ENCODE measurements at places on chromosomes 13 and 19.
A peak's percentile ranks its signal among the peaks of the same experiment; 100 is the strongest.

DNA sequence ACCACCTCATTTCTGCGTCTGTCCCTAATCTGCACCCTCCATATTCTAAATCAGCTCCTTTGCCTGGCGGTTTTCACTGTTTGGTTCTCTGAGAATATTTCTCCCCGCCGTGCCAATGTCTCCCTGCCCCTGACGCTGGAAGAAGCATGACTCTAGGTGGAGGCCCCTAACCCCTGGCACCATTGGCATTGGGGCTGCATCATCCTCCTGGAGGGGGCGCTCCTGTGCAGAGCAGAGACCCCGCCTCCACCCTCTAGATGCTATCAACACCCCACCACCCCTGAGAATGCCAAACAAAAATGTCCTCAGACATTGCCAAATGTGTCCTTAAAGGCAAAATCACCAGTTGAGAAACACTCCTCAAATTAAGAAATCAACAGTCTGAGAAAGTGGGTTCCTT lies 6.5 kb downstream of the ZSCAN5B start:
- DNase-seq = no peak

DNA sequence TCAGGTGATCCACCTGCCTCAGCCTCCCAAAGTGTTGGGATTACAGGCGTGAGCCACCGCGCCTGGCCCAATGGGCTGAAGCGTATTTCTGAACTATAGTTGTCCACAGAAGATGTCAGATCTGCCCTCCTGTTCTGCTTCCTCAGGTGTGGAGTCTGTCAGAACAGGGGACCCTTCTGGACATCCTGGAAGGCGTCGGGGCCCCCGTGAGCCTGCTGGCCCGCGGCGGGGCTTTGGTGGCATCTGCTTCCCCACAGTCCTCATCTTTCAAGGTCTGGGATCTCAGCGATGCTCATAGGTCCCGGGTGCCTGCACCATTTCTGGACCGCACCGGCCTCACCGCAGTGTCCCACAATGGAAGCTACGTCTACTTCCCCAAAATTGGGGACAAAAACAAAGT lies 29.5 kb upstream of the SIN3B start:
- no peak for DNase-seq

GRCh38 chr13:44212633-44213396 lies 160.8 kb upstream of the SERP2 start:
- DNase-seq = no peak

DNA sequence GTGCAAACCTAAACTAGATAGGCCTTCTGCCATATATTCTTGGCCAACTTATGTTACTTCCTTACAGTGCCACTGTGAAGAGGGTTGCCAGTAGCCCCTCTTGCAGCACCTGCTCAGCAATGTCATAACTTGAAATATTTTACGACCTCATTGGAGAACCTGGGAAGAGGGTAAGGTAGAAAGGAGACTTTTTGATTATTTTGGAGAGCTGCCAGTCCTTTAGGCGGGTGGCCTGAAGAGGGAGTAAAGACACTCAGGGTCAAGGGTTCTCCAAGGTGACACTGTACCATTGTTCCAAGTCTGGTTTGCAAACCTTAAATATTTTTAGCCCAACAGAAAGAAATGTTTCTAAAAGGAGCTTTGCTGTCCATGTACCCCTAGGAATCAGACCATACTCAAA lies 118.3 kb downstream of the FLT1 start:
- no peak for DNase-seq

- DNase-seq = peak; percentile 3
Observed at GRCh38 chr19:6023085-6023682, 45.2 kb upstream of the RANBP3 start.

GRCh38 chr13:44573790-44574465 lies 2.2 kb downstream of the TSC22D1 start:
- DNase-seq = peak; percentile 25

DNA sequence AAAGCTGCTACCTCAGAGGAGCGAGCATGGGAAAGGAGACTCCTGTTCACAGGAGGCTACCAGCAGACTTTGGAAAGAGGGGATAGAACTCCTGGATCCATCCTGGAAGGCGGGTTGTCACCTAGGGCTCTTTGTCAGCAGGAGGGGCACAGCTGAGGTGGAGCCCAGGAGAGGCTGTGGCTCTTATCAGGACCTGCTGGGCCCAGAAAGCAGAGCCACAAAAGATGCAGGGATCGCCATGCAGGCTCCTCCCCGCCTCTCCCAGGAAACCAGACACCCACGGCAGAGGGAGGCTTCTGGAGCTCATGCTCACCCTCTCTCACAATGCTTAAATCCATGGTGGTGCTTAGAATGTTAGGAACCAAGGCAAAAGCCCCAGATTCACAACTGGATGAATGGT lies 994.2 kb downstream of the UQCRFS1 start:
- DNase-seq = no peak

DNA sequence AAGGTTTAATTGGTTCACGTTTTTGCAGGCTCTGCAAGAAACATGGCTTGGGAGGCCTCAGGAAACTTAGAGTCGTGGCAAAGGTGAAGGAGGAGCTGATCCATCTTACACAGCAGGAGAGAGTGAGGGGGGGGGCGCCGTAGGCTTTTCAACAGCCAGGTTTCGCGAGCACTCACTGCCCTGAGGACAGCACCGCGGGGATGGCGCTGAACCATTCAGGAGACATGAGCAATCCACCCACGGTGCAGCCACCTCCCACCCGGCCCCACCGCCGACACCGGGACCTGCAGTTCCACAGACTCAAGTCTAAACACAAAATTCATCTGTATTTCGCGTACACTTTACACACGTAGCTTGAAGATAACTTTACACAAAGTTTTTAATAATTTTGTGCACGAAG lies 73.6 kb downstream of the KDM4B start:
- DNase-seq = no peak

DNA sequence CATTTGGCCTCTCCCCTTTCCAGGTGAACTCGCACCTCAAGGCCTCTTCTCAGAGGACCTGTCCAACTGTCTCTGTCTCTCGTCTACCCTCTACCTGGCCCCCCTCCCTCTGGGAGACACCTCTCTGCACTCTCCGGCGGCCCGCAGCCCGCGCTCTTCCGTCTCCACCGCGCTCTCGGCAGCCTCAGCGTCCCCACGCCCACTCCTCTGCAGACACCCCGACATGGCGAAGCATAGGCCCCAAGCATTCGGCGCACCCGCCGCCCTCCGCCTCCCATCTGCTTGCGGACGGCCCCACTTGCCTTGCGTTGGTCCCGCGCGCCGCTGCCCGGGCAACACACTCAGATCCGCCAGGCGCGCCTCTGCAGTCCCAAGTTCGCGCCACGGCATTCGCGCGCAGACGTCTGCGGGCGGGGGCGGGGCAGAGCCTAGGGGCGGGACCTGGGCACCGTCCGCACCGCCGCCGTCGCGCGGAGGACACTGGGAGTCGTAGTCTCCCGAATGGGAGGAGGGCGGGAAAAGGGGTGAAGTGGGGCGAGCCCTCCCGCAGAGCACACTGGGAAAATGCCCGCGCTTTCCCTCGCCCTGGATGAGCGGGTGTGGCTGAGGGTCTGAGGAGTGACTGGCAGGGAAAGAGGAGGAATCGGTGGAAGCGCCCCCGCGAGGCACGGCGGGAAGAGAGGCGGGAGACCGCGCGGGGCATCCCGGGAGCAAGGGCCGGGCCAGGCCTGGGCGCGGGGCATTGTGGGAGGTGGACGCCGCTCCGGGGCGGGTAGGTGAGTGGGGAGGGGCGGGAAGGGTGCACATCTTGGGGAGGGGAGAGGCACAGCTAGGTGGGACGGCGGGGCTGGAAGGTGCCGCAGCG lies at the start of the genes LIG1 and ZSWIM9:
TSS of gene LIG1 (minus strand) at position 406 of the 865 bp plus-strand sequence. CDS start 4,778 bp downstream, outside the sequence.
TSS of gene ZSWIM9 (plus strand) at position 742 of the 865 bp plus-strand sequence. CDS start 1,123 bp downstream, outside the sequence.
- peak; percentile 99 for DNase-seq

- no peak for DNase-seq
Observed at GRCh38 chr13:98479496-98480003, 97.4 kb downstream of the STK24 start.

- no peak for DNase-seq
Observed at GRCh38 chr13:38564256-38565150, 122.4 kb upstream of the FREM2 start.

DNA sequence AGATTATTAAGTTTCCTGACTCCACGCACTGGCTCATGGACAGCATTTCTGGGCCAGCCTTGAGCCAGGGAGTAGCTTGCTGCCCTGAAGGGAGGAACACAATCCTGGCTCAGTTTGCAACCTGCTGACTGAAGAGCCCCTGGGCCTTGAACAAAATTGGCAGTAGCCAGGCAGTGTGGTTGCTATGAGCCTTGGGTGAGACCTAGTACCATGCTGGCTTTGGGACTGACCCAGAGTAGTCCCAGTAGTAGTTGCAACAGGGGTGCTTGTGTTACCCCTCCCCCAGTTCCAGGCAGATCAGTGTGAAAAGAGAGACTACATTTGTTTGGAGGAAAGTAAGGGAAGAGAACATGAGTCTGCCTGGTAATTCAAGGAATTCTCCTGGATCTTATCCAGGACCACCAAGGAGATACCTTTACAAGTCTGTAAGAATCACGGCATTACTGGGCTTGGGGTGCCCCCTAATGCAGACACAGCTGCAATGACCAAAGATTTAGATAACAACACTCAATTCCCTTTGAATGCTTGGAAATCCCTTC lies 22.0 kb downstream of the ITGBL1 start:
- DNase-seq = peak; percentile 7

GRCh38 chr19:58482372-58482771 lies 6.2 kb downstream of the ZNF446 start:
- no peak for DNase-seq

DNA sequence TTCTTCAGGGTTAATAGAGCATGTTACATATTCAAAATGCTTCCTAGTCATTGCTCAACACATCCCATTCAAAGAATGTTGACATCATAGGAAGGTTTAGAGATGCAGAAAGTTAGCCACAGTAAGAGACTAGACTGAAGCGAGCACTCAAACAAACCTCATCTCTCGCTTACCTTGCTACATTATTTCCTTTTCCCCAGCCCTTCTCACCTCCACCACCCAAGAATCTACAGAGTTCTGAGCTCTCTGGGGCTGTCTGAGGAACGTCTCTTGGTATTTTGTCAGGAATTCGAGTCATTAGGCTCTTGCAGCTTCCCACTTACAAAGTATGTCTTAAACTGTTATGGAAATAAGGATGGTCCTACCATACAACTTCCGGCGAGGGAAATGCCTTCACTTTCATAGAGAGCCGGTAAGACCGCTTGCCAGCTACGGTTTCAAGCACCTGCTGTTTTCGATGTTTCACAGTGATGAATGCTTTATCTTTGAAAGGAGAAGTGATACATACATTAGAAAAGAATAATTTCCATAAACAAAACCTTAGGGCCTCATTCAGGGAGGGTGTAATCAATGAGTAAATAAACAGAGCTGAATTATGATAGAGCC lies 65.1 kb downstream of the FLT1 start:
- DNase-seq = no peak

DNA sequence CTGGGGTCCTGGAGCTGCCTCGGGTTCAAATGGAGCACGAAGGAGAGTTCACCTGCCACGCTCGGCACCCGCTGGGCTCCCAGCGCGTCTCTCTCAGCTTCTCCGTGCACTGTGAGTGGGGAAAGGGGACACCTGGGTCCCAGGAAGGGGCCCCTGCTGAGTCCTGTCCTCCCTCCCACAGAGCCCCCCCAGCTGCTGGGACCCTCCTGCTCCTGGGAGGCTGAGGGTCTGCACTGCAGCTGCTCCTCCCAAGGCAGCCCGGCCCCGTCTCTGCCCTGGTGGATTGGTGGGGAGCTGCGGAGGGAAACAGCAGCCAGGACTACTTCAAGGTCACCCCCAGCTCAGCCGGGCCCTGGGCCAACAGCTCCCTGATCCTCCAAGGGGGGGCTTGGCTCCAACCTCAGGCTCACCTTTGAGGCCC lies 11.0 kb upstream of the SIGLEC11 start:
- no peak for DNase-seq

- no peak for DNase-seq
Observed at GRCh38 chr19:7736148-7736547, 4.2 kb upstream of the CLEC4G start.

GRCh38 chr19:51296336-51297093 lies 14.9 kb upstream of the IGLON5 start:
- no peak for DNase-seq

- DNase-seq = no peak
Observed at GRCh38 chr13:59690857-59691500, 472.7 kb downstream of the DIAPH3 start.

DNA sequence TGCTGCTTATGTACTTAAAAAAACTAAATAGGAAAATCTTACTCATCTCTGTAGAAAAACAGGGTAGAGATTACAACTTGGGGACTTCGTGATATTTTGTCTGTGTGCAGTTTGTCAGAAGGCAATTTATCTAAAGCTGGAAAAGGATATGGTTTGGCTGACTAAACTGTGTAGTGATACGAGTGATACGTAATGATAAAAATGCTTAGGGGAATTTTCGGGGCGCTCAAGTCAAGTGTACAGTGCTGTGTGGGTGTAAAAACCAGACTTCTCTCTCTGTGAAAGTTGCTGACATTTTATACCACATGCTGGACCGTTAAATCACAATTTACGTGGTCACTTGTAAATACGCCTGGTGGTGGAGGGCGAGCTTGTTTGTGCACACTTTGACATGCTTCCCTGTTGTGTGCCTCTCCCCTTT lies 221.7 kb downstream of the KCNRG start:
- DNase-seq = no peak

Measured in Caki2 (cell line).